ENCODE measurements at places on chromosomes 5 and 9.

- peak; percentile 47 for DNase-seq
Observed at GRCh38 chr5:131635684-131636572, 899 bp upstream of the RAPGEF6 start.

DNA sequence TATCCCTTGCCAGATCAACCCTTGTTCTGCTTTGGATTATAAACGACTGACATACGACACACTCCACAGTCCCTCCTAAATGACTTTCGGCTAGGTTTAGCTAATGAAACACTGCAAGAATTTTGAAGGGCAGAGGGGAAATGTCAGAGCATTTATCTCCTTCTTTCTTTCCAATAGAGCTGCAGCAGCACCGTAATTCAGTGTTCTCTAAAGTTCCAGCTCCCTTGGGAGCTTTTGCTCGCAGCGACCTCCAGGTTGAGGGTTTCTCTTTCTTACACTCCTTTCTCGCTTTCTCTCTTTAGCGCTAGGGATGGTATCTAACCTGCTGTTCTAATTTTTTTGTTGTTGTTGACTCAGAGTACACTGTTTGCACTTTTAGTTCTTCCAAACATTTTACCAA is 467.1 kb upstream of the ST8SIA4 start:
- no peak for DNase-seq

DNA sequence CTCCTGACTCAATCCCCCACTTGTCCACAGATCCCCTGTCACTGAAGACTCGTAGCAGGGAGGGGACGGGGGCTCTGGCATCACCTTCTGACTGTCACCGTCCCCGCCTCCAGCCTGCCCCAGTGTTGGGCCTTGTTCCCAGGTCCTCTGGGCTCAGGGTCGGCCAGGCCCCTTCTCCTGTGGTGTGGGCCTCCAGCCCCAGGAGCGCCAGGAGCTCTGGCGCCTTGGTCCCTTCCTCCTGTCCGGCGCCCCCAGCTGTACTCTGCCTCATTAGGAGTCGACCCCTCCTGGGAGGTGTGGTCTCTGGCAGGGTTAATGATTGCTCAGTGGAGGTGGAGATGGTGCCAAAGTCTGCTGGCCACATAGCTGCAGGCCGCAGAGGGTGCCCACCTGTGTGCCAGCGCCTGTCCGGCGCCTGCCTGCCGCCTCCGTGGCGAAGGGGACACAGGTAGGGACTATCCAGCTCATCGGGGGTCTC is at the start of gene CDHR2:
CDHR2 (plus strand) TSS at position 376 of the 478 bp plus-strand sequence. CDS start 16,011 bp downstream, outside the sequence.
- no peak for DNase-seq

DNA sequence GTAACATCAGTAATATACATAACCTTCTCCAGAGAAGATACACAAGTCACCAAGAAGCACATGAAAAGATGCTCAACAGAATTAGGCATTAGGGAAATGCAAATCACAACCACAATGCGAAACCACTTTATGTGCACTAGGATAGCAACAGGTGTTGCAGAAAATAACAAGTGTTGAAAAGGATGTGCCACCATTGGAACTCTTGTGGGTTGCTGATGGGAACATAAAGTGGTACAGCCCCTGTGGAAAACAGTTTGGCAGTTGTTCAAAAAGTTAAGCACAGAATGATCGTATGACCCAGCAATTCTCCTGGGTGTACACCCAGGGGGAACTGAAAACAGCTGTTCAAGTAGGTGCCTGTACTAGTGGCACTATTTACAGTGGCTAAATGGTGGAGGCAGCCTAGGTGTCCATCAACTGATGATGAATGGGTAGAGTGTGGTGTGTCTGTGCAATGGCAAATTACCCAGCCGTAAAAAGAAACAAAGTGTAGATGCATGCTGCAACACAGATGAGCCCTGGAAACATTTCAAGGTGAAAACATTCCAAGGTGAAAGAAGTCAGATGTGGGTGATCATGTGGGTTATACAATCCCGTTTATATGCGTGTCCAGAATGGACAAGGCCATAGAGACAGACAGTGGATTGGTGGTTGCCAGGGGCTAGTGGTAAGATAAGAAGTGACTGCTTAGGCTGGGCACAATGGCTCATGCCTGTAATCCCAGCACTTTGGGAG is 27.2 kb downstream of the CCDC69 start:
- no peak for DNase-seq
